ENCODE measurements at places on chromosomes 1 and 21.

GRCh38 chr1:208245185-208245705, 1.1 kb upstream of the PLXNA2 start:
- DNase-seq = peak; percentile 86

DNA sequence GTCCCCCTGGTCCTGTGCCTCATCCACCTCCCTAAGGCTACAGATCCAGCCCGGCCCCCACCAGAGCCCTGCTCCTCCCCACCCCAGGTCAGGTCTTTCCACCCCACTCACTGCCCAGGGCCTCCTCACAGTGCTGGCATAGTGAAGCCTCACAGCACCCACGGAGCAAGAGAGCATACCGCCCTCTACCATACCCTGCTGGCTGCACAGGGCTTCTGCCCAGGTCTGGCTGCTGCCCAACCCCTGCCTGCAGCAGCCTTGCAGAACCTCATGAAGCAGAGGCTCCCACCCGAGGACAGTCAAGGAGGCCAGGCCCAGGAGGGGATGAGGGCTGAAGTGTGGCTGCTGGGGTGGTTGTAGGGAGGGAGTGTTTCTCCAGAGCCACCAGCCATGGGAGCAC, 19.7 kb upstream of the ARF1 start:
- DNase-seq = no peak

DNA sequence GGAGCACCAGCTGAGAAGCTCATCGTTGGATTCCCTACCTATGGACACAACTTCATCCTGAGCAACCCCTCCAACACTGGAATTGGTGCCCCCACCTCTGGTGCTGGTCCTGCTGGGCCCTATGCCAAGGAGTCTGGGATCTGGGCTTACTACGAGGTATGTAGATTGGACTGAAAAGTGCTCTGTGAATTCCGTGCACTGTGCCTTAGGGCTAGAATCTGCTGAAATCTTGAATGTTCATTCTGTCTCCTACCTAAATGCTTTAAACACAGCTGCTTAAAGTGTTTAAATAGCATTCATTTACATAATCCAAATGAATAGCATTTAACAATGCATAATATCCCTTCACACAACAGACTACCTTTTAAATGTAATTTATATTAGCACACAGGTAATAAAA, 27.9 kb downstream of the CHIA start:
- no peak for DNase-seq

DNA sequence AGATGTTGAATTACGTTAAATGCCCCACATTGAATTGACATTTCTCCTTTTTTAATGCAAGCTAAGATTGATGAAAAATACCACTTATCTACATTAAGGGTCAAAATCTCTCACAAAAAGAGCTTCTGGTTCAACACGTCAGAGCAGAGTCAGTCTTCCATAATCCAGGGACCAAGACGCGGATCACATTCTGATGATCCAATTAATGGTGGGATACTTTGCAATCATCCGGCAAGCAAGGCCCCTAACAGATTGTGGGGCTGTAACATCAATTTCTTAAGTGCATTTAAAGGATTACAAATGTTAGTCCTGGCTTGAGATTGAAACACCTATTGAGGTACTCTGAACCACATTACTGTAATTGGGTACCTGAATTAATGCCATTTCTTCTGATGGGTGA, 120.2 kb upstream of the ESRRG start:
- DNase-seq = no peak

DNA sequence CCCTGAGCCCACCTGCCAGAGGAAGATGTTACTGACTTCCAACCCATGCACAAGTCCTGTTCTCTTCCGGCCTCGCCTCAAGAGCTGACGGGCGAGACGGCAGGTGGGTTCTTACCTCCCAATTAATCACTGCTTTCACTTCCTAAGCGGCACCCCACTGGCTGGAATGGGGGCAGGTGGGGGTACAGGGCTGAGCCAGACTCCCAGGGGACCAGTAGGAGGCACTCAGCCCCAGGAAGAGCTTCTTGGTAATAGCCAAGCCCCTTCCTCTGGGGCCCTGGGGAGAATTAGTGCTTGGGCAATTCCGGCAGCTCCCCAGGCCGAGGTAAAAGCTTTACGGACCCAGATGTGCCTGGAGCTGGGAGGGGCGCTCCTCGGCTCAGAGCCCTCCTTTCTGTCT, 9.7 kb downstream of the CNTN2 start:
- no peak for DNase-seq

GRCh38 chr1:8182034-8182761, 135.7 kb upstream of the SLC45A1 start:
- DNase-seq = peak; percentile 68

- DNase-seq = no peak
Measured at GRCh38 chr21:37244501-37245095, 22.5 kb downstream of the VPS26C start.

- peak; percentile 84 for DNase-seq
Measured at GRCh38 chr1:20974069-20974468, 187.0 kb upstream of the HP1BP3 start.

- no peak for DNase-seq
Measured at GRCh38 chr21:35954066-35954465, 106.3 kb downstream of the SETD4 start.

GRCh38 chr1:111592389-111593361, 26.9 kb upstream of the RAP1A start:
- peak; percentile 84 for DNase-seq

GRCh38 chr1:13469343-13469742, 44.5 kb downstream of the LRRC38 start:
- DNase-seq = no peak

DNA sequence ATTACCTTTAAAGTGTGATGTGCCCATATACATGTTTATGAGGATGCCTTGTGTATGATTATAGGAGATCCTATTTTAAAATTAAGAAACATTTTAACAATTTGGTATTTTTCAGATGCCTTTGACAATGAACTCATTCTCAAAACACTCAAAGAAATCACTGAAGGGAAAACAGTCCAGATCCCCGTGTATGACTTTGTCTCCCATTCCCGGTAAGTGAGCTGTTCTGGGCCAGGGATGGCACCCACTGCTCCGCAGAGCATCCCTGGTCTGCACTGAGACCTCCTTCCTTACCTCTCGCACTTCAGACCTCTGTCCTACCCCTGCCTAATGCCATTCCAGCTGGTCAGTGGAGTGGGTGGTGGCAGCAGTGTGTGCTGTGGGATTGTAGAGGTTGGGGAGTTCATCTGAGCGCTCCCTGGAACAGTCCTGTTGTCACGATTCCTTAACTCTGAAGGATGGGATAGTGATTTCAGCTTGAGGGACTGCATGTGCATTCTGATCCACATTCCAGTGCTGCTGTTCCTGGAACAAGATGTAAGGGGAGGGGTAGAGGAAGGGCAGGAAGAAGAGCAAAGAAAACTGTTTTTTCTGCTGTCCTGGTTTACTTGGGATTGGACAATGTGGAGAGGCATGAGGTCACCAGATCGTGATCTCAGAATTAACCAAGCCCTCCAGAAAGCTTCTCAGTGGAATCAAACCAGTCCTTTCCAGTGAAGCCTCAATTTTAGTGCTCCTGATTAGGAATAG, 63.9 kb downstream of the UCK2 start:
- DNase-seq = no peak

GRCh38 chr1:186272486-186272885, 102.6 kb downstream of the TPR start:
- DNase-seq = no peak

- DNase-seq = no peak
Measured at GRCh38 chr1:171994293-171994692, 153.0 kb downstream of the DNM3 start.

DNA sequence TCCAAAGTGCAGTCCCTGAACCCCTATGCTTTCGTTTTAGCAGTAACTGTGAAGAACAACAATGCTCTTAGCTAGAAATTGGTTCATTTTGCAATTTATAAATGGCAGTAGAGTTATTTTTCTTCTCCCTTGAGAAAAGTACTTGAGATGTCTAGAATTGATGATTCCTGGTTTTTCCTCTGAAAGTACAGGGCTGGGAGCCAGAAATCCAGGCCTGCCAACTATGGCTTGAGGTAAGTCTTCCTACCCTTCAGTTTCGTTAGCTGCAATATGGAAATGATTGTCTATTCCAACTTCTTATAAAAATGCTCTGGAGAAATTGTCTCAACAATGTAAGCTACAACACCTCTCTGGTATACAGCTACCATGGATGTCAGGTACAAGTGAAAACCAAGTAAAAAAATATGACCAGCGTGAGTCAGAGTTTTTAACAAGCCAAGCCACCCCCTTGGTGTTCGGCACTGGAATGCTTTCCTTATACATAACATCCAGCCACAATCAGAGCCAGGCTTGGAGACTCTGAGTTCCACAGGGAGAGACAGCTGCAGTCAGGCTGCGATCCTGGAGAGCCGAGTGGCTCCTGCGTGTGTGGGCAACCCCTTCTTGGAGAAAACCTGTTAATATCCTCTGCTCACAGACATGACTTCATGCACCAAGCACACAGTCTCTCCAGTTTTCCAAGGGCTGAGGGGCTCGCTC, 22.0 kb downstream of the TSPAN2 start:
- no peak for DNase-seq

GRCh38 chr1:116521186-116521585, 49.6 kb downstream of the CD58 start:
- peak; percentile 62 for DNase-seq

DNA sequence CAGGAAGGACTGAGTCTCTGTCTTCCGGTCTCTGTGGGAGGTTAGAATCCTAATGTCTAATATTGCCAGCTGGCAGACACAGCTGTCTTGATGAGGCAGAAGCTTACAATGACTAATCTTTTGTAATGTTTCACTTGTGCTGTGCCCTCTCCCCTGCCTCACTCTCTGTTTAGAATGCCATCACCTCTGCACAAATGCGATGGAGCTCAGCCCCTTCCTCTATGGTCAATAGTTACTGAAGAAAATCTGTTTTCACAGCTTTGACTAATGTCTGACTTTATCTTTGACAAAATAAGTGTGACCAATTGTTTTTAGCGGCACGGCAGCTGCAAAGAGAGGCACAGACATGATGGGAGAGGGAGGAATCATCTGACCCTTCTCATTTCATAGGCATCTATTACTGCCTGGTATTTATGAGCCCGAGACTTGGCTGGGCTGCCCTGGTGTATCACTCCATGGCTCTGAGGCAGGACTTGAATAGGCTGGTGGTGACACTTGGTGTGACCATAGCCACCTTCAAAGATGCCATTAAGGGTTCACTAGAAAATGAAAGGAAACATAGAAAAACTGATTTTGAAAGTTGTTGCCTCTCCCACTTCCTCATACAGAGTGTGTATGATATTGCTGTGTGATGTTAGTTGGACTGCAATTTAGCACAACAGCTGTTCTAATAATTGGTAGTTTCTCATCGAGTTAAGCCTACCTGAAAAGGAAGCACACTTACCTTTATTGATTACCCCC, 163.2 kb upstream of the NBPF11 start:
- peak; percentile 9 for DNase-seq

- DNase-seq = no peak
Measured at GRCh38 chr1:248631354-248632008, 3.4 kb downstream of the OR2T11 start.

- DNase-seq = peak; percentile 68
Measured at GRCh38 chr1:212692774-212693644, 6.6 kb downstream of the BATF3 start.

GRCh38 chr1:198113342-198113750, 43.5 kb upstream of the NEK7 start:
- peak; percentile 67 for DNase-seq

DNA sequence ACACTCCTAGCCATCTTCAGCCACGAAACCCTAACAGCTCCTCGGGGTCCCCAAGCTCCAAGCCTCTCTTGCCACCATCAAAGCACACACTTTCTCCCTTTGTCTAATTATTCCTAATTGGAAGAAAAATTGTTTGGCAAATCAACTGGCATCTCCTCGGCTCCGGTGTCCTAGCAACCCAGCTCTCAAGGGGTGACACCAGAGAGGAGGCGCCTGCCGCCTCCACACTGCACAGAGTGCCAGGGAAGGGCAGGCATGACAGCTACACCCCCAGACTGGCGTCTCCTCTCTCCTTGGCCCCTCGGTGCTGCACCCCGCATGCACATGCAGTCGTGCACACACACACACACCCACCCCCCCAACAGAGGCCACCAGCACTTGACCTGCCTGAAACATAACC, 18.2 kb upstream of the GJB5 start:
- no peak for DNase-seq

DNA sequence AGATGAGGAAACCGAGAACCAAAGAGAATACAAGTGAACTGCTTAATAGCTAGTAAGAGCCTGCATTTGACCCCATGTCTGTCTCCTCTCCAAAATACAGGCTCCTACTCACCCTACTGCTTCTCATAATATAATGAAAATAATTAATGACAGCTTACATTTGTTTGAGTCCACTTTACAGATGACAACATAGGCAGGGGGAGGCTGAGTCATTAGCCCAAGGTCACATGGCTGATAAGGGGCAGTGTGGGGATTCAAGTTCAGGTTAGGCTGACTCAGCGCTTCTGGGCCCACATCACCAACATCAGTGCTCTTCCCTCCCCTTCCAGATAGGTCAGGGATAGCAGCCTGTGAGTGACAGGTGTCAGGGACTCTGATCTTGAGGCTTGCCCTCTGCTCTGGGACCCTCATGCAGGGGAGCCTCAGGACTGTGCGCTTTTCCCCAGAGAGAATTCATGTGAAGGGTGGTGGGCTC, 16.2 kb downstream of the AZIN2 start:
- DNase-seq = peak; percentile 41

DNA sequence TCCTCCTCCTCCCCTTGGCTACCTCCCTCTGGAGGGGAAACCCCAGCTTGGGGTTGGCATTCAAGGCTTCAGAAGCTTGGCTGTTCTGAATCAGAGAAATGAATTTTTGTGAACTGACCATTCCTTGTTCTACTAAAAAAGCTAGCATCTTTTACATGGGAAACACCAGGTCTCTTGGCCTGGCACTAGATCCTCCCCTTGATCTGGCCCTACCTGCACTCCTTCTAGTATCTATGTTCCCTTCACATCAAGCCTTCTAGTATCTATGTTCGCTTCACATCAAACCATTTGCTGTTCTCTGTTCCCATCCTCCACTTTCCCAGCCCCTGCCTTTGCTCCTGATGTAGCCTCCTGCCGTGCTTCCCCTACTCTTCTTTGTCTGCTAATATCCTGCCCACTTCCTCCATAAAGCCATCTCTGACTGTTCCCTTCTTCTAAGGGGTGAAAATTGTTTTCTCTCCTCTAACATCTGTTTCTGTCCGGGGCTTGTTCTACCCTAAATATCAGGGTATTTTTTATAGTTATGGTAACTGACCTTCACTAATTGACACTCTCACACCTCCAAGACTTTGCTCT, 25.8 kb downstream of the FAM151A start:
- DNase-seq = no peak

- DNase-seq = no peak
Measured at GRCh38 chr1:157196245-157196543, 58.0 kb upstream of the ETV3 start.

DNA sequence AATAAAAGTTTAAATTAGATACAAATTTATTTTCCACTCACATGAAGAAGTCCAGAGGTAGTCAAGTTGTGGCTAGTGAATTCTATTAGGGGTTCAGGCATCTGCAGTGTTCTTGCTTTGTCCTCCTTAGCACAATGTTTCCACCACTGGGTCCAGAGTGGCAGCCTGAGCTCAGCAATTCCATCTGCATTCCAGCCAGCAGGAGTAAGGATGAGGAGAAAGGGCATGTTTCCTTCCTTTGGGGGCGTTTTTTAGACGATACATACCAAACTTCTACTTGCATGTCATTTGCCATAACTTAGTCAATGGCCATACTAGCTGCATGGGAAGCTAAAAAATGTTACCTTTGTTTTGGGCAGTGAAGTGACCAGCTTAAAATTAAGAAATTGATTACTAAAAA, 98.5 kb upstream of the VANGL1 start:
- no peak for DNase-seq
